ENCODE measurements at places on chromosomes 16 and 17.
A peak's percentile ranks its signal among the peaks of the same experiment; 100 is the strongest.

DNA sequence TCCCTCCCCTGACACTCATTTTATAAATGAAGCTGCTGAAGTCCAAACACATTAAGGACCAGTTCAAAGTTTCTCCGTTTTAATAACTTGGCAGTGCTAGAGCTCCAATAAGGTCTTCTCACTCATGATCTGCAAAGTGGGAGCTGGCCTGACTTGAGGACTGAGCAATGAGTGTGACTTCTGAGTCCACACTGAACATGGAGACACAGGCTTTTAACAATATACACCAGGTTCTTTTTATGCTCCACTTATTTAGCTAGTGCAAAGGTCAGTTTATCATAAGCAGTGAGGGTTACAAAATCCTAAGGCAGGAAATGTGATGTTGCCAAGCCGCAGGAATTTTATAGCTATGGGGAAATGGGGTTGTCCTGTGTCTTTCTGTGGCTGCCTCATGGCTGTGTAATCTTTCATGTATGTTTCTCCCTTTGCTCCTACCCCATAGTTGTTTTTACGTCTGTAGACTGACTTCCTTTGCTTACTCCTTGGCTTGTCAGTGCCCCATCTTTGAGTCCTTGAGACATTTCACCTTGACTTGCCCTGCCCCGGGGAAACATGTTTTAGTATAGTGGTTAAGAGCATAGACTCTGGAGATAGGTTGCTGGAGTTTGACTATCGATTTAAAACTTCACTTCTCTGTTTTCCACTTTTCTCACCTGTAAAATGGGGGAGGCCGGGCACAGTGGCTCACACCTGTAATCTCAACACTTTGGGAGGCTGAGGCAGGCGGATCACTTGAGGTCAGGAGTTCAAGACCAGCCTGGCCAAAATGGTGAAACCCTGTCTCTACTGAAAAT is 12.2 kb upstream of the MMD start:
- DNase-seq, result peak; percentile 93

GRCh38 chr16:27515874-27516353 is 33.8 kb downstream of the GTF3C1 start:
- DNase-seq, result no peak

DNA sequence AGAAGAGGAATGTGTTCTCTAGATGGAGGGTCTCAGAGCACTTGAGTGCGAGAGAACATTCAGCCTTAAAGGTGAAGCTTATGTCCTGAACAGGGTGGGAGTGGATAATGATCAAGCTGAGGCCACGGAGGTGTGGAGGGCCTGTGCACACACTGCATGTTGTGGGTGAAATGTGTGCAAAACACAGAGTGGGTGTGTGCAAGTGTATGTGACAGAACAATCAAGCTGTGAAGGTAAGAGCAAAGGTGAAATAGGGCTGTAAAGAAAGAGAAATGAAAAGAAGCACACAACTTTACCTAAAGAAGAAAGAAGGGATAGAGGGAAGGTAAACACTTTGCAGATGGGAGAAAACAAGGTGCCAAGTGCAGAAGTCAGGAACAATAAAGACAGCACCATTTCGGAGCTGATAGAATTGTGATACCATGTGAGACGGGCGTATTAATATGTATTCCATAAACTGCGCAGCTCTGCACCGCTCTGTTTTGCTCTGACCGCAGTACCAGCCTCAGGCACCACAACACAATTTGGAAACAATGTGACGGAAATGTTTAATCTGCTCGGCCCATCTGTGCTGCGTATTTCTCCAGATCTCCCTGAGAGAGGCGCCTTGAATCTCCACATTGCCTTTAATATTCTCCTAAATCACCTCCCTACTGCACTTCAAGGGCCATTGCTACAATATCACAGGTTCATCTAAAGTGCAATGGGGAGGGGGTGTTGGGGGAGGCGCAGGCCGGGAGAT is 40.6 kb downstream of the SNX11 start:
- no peak for DNase-seq

DNA sequence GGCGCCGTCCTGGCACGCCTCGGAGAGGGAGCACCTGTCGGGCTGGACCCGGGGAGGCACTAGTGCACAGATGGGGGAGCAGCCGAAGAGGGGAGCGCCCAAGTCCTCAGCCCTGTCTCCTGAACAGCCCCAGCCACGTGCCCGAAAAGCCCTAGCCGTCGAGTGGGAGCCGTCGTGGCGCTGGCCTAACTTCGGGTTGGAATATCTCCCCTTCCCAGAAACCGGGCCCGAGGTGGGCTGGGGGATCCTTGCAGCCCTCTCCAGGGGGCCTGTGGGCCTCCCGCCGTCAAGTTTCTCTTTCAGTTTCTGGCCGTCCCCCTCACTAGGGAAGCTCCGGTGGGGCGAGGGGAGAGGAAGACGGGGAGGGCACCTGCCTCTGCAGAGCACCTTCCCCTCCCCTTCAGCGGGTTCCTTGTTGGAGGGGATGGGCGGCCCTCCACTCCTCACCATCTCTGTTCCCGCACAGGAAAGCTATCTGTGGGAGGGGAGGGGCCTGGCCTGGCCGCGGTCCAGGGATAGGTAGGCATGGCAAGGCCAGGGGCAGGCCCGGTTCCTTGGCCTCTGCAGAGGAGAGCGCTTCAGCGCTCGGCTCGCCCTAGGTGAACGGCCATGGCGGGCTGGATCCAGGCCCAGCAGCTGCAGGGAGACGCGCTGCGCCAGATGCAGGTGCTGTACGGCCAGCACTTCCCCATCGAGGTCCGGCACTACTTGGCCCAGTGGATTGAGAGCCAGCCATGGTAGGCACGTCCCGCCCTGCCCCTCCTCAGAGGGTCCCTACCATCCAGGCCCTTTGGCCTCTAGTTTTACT is 709 bp downstream of the STAT5A start:
- no peak for DNase-seq
